ENCODE measurements at places on chromosomes 3 and 15.

DNA sequence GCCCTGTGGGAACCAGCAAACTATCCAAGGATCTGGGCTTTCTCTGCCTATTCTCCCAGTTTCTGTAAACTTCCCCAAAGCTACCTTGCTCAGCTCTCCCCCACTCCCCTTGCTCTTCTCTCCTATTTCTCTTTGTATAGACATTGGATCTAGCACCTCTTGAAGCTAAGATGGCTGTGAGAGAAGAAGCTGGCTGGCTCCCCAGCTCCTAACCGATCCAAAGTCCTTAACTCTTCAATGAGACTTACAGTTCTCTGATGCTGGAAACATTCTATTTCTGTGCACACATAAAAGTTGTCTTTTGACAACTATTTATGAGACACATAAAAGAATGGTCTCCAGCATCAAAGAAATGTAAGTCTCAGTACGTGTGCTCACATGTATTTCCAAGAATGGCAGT lies 70.6 kb upstream of the C3orf80 start:
- no peak for DNase-seq

- DNase-seq: no peak
Measured at GRCh38 chr3:53819163-53819868, 26.9 kb downstream of the CHDH start.

DNA sequence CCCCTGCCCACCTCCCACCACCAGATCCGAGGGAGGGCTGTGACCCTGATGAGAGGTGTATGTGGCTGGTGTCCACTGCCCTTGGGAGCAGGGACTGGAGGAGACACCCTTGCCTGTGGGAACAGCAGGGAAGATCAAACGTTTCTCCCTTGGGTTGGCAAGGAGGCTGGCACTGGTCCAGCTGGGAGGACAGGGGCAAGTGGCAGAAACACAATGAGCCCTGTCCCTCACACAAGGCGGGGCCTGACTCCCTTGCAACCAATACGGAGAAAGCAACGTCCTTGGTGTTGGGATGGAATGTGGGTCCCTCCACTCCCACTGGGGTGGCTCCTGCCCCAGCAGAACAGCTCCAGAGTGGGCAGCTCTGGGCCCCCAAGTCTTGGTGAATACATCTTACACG lies 5.2 kb downstream of the HYAL2 start:
- no peak for DNase-seq

DNA sequence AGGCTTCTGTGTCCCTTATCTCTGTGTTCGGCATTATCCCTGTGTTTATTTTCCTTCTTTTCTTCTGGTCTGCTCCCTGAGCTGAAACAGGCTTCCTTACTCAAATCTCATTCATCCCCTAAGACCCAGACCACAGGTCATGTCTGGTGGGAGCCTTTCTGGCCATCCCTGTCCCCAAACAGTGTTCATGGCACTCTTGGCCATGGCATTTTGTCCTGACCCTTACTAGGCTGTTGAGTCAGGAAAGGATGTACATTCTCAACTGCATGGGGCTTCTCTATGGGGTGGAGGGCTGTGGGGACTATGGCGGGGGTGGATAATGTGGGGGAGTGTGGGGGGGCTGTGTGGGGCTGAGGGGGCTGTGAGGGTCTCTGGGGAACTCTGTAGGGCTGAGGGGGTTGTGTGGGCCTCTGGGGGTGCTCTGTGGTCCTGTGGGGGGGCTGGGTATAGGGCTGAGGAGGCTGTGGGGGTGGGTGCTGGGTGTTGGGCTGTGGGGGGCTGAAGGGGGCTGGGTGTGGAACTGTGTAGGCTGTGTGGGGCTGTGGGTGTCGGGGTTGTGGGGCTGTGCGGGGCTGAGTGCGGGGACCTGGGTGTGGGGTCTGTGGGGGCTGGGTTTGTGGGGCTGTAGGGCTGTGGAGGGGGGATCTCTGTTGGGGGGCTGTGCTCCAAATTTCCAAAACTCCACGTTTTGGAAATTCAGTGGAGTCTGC lies 64.3 kb downstream of the KLF13 start:
- no peak for DNase-seq

GRCh38 chr3:38138349-38139190 lies at the start of gene MYD88:
Gene MYD88, plus strand, starts transcription at chr3:38138661. Its CDS starts 40 bp downstream, at chr3:38138701.
- DNase-seq: peak; percentile 71

- no peak for DNase-seq
Measured at GRCh38 chr3:122916084-122916483, 111.5 kb downstream of the SEMA5B start.

GRCh38 chr3:129695230-129695629 lies 88.8 kb upstream of the PLXND1 start:
- DNase-seq: no peak

DNA sequence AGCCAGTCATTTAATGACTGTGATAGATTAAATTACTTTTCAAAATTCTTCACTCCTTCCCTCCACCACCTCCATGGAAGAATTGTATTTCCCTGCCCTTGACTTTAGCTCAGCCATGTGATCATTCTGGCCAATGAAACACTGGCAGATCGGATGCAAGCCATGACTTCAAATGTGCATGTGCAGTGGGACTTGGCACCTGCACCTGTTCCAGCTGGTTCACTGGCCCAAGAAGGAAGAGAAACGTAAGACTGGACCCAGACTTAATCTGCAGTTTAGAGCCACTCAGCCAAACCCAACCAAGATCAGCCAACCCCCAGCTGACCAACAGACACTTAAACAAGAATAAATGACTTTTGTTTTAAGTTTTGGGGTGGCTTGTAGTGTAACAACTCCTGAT lies 11.8 kb downstream of the DPH3 start:
- DNase-seq: no peak

DNA sequence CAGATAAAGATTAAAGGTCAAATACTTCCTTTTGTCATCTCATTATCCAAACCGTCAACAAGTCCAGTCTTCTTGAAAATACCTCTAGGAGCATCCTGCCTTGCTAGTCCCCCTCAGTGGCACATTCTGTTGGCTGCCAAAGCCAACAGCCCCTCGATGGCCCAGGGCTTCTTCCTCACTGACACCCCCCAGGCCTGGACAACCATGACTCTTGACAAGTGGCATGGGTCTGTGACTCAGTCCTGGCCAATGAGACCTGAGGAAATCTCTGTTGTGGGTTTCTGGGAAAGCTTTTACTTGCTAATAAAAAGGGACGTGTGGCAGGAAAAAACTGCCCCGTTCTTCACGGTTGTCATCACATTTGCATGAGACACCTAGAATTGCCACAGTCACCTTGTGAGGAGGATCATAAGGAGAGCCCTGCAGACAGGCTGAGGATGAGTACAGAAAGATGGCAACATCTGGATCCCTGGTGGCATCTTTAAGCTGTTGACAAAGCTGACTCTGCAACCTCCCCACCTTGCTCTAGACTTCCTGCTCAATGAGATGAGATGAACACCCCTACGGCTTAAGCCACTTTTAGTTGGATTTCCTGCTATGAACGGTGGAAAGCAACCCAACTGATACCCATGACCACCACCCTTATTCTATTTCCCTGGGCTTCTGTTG lies 81.5 kb downstream of the OXNAD1 start:
- DNase-seq: no peak

GRCh38 chr3:53426918-53427317 lies 67.5 kb upstream of the CACNA1D start:
- no peak for DNase-seq

DNA sequence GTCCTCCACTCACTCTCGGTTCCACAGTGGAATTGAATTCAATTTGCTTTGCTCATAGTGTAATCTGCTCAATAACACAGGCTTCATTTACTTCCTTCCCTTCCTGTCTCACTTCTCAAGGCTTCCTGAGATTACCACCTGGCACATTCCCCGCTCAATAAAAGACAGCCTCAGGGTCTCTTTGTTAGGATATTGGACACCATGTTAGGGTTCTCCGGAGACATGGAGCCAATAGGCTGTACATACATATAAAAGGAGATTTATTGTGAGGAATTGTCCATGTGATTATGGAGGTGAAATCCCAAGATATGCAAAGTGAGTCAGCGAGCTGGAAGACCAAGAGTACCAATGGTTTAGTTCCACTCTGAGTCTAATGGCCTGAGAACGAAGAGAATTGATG lies 974.5 kb downstream of the CADM2 start:
- no peak for DNase-seq

GRCh38 chr3:181572432-181572831 lies 139.3 kb upstream of the SOX2 start:
- no peak for DNase-seq

- no peak for DNase-seq
Measured at GRCh38 chr3:197533927-197534725, 21.6 kb downstream of the BDH1 start.

DNA sequence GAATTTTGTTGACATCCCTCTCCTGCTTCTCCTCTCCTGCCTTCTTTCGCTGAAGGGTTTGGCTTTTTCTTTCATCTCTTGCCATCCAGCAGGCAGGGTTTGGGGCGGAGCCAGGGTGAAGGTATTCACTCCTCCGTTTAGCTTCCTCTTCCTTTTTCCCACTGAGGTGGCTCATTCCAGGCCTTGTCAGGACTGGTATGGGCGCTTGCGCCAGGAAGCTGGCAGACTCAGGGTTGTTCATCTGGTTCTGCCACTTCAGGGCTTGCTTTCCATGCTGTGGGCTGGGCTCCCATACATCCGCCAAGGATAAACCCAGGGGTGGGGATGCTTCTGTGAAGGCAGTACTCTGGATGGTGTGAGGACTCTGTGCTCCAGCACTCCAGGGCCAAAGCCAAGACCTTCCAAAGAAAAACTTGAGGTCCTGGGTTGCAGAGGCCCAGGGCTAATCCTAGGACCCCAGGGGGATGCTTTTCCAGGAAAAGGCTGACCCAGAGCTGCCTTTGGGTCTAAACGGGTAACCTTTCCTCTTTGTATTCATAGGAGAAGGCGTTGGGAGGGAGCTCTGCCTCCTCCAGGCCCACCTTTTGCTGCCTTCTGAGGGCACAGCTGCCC lies 7.7 kb upstream of the AMOTL2 start:
- DNase-seq: no peak

DNA sequence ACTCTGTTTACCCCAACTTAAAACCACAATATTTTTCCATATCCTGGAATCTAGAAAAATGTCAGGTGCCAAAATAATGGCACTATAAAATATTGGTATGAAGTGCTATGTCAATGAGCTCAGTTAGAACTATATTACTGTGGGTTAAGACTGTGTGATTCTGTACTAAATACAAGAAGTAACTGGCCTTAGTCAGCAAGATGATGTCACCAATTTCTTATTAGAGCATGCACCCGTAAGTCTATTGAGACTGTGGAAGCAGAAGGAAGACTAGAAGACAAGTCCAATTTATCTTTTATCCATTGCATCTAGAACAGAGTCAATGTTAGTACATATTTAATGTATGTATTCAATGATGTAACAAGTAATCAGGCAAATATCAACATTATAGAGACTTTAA lies 25.0 kb downstream of the LRRC58 start:
- DNase-seq: no peak

DNA sequence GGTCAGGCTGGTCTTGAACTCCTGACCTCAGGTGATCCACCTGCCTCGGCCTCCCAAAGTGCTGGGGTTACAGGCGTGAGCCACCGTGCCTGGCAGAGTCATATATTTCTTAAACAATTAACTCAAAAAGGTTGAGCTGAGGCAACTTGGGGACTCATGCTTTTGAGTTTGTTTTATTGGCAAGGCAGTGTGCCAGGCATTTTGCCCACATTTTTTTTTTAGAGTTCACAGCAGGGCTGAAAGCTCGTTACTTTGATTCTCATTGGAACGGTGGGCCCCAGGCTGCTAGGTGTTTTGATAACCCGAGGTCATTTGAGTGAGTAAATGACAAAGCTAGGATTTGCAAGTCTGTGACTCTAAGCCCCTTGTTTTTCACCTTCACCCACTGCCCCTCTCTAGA lies 76.2 kb downstream of the CCK start:
- no peak for DNase-seq

GRCh38 chr3:182292591-182292990 lies 500.7 kb upstream of the ATP11B start:
- no peak for DNase-seq

DNA sequence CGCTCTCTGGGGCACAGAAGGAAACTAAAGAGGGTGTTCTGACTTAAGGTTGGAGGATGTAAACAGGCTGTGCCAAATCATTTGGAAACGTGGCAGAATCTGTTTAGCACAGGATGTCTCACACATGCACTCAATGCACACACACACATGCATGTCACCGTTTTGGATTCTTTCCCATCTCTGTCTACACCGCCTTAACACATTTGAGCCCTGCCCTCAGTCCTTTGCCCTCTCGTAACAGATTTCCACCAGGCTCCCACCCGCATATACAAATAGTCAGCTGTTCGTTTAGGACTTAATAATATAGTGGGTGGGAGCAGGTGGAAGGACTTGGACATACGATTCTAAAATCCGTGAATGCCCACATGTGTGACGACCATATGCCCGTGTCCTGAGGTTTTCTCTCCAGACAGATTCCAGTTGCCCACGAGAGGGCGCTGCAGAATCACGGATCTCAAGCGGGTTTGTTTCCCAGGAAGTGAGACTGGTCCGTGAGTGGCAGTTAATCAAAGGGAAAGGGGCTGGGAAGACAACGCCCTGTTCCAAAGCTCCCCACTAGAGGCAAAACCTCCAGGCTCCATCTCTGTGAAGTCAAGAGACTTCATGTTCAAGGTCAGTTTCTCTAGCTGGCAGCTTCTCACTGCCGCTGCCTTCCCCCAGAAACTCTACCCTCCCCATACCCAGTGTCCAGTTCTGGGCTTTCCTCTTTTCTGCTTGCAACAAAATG lies 44.5 kb downstream of the NOX5 start:
- peak; percentile 68 for DNase-seq

- peak; percentile 86 for DNase-seq
Measured at GRCh38 chr15:72155635-72156616, 37.7 kb downstream of the SENP8 start.

GRCh38 chr15:29686079-29686425 lies 136.2 kb downstream of the TJP1 start:
- DNase-seq: no peak

DNA sequence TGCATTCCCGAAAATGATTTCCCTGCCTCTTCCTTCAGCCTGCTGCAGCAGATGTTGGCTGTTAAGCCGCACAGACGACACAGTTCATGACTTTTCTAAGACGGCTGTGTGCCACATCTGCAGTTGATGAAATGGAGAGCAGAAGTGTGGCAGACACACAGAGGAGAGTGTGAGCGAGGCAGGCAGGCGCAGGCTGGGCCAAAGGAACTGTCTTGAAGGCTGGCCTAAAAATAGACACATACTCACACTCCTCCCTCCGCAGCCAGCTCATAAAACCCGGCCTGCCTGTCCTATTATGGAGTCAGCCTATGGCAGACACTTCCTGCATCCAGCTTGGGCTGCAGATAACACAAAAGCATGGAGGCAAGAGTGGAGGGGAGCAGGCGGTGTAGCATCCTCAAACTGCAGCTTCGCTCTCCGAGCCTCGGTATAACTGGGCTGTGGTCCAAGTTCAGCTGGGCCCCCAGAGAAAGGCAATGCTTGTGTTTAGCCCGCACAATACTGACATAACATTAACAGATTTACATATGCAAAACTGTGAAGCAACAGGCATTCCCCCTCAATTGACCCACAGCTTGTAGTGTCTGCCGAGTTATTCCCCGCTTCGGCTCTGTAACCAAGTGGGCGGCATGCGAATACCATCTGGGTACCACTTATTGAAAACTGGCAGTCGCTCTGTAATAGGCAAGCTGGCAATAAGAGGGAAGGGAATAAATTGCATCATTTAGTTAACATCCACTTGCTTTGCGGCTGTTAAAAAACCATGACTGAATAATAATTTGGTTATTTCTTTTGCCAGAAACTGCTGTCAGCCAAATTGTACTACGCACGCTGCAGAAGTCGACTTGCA lies 40.8 kb downstream of the FOXP1 start:
- no peak for DNase-seq

- no peak for DNase-seq
Measured at GRCh38 chr3:149501524-149501923, 27.0 kb downstream of the TM4SF4 start.

Measured in stimulated activated CD4-positive, alpha-beta T cell treated with anti-CD3 and anti-CD28 coated beads, Interleukin-12 subunit alpha, Interleukin-12 subunit beta, amount 100 ng/mL, for 48 hours (primary cell).